Hematopoietic multipotent progenitor cell treated with erythropoietin and hydrocortisone succinate and interleukin-3 and kit ligand, for 15 days (in vitro differentiated cells): ENCODE measurements at places on chromosomes 11 and 22.

- DNase-seq: no peak
Observed at GRCh38 chr11:92137747-92138146, 86.9 kb upstream of the FAT3 start.

GRCh38 chr11:81792416-81792815 is 941.2 kb downstream of the FAM181B start:
- DNase-seq: no peak

- no peak for DNase-seq
Observed at GRCh38 chr22:28822930-28823551, 22.7 kb upstream of the XBP1 start.

GRCh38 chr22:22927888-22928665 is 40.5 kb downstream of the IGLL5 start:
- DNase-seq: no peak

DNA sequence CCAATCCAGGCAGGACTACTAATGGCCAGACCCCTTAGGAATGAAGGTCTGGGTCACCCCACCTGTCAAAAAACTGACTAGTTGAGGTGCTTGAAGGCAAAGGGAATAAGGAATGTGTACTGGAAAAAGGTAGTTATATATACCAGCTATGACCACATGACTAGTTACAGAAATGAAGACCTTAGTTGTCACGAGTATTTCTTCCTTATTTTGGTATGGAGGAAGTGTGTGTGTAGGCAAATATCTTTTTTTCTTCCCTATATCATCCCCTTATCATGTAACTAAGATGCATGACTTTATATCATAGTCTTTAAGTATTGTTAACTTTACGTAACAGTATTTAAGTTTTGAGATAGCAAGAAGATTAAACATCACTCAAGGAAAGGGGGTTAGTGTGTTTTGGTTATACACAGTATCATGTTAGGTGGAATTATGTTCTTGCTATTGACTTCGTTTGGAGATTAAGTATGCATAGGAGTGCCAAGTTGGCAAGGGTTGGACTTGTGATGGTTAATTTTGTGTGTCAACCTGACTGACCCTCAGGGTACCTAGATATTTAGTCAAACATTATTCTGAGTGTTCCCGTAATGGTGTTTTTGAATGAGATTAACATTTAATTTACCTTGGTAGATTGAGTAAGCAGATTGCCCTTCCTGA is 38.2 kb upstream of the NARS2 start:
- DNase-seq: no peak
